HL-60 (cell line): ENCODE measurements at places on chromosomes 4 and X.

- DNase-seq, result no peak
Observed at GRCh38 chr4:55871299-55871800, 17.9 kb downstream of the EXOC1 start.

DNA sequence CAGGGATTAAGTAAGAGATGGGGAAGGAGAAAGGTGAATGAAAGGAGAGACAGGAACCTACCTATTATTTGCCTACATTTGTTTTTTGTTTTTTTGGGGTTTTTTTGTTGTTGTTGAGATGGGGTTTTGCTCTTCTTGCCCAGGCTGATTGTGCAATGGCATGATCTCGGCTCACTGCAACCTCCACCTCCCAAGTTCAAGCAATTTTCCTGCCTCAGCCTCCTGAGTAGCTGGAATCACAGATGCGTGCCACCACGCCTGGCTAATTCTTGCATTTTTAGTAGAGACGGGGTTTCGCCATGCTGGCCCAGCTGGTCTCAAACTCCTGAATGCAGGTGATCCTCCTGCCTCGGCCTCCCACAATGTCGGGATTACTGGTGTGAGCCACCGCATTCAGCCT, 57.9 kb downstream of the BCOR start:
- no peak for DNase-seq

DNA sequence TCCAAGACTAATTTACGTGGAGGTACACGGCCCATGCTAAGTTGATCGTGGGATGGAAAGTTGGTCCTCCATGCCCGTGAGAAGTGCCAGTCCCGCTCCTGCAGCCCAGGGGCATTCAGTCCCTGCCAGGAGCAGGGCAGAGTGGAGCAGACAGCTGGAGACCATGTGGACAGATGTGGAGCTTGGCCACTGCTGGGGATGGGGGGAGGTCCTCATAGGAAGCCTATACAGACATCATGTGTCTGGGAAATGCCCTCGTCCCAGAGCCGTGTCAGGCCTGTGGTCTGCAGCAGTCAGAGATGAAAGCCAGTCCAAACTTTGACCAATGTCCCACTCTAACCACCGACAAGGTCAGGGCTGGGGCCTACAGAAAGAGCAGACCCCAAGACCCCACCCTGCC, 118.4 kb downstream of the CPZ start:
- no peak for DNase-seq

- DNase-seq, result no peak
Observed at GRCh38 chrX:47664737-47665136, 5.8 kb upstream of the UXT start.

DNA sequence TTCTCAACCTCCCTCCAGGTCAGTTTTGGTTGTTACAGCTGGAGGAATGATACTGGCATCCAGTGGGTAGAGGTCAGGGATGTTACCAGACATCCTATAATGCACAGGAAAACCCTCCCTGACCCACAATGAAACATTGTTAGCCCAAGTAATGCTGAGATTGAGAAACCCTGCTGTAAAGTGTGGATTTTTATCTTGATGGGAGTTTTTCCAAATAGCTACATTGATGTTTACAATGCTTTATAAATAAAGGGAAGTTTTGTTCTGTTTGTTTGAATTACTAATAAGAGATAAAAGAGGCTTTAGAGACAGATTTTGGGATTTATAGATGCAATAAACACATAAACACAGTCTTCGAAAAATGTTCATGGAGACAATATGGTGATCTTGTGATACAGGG, 194.0 kb upstream of the NUDT6 start:
- no peak for DNase-seq
